ENCODE measurements at places on chromosomes 13 and 19.

- DNase-seq, result no peak
Measured at GRCh38 chr19:2013683-2013961, 1.9 kb downstream of the BTBD2 start.

DNA sequence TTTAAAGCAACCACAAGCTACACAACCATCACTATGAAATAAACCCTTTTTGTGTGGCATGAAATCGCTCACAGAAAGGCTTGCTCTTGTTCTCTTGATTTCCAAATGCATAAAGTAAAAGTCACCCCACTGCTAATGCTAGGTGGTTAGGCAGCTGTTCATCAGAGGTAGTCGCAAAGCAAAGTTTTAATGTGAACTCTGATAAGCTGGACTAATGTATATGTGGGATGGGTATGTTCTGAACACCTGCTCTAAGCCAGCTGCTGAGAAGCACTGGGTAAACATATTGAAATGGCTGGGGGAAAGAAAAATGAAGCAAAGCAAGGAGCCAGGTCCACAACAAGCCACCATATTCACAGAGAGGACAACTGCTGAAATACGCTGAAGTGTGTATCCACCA is 142.3 kb downstream of the KLF12 start:
- no peak for DNase-seq

- DNase-seq, result no peak
Measured at GRCh38 chr13:28671126-28671792, 12.3 kb downstream of the POMP start.

DNA sequence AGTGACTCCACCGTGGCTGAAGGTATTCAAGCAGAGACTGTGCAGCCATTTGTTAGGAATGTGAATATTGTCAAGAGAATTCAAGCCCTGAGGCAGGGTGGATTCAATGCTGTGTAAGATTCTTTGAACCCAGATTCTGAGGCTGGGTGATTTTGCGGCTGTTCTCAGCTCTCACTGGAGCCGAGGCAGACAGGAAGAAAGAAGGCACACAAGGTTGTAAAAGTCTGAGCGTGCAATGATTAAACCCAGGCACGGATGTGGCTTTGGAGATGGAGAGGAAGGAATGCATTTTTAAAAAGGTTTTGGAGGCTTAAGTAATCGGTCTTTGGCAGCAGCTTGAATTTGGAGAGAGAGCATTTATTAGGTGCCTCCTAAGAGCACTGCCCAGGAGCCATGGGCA is 187.9 kb downstream of the KATNAL1 start:
- DNase-seq, result no peak

- no peak for DNase-seq
Measured at GRCh38 chr13:50235604-50236342, 220.5 kb downstream of the KCNRG start.

GRCh38 chr19:35142606-35143230 is 337 bp upstream of the FXYD7 start:
- no peak for DNase-seq

GRCh38 chr13:89457977-89458376 is 1786.8 kb downstream of the SLITRK5 start:
- DNase-seq, result no peak

DNA sequence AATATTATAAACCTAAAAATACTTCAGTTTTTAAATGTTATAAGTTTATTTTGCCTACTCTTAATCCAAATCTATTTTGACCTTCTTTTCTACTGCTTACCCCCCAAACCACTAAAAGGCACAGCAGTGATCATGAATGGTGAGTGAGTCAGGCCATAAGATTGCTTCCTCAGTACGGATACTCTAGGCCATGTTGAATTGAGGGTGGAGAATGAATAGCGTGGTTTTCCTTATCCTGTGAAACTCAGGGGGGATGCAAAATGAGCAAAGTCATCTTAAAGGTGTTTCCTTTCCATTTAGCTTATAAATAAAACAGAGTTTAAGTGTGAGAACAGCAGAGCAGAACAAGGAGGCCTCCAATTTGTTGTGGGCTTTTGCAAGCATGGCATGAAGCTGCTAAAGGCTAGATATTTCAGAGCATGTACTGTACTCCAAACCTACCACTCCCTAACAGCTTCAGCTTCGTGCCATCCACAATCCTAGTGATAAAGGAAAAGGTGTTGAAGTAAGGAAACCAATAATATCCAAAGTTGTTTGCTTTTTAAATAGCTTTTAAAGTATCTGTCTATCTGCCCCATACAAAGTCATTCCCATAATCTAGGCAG is 25.0 kb downstream of the SERPINE3 start:
- DNase-seq, result no peak

DNA sequence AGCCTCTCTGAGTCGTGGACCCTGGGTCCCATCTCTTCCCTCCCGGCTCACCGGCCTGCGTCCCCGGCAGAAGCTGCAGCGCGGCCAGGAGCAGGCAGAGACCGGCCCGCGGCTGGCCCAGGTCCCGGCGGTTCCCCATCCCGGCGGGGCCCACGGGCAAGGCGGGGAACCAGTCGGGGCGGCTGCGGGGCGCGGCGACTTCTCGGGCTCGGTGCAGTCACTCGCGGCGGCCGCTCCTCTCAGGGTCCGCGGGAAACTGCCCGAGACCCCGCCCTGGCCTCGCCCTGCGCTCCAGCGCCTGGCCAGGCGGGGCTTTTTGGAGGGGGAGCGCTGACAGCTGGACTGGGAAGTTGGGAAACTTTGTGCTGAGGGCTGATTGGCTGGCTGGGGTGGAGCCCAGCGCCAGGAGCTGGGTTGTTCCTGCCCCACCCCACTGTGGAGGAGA is at the start of gene COL5A3:
Gene COL5A3, minus strand, starts transcription at position 258 of the 445 bp plus-strand sequence. Its CDS starts 119 bp downstream, at position 139.
- DNase-seq, result no peak

DNA sequence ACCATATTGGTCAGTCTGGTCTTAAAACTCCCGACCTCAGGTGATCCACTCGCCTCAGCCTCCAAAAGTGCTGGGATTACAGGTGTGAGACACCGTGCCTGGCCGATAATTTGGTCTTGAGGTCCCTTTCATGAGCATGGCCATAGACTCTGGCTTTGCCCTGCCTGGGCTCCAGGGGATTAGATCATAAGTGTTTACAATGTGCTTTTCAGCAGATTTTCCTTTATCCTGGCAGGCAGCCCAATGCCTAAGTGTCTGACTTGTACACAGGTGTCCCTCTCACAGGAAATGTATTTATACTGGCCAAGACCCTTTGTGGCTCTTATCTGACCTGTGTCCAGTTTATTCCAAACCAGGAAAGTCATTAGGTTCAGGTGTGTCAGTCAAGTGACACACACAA is 15.9 kb downstream of the BCAM start:
- DNase-seq, result no peak

GRCh38 chr19:38799104-38799503 is 10.1 kb downstream of the LGALS7B start:
- DNase-seq, result no peak

GRCh38 chr13:40960716-40961115 is 58.4 kb downstream of the ELF1 start:
- no peak for DNase-seq

GRCh38 chr19:19202707-19203011 is 555 bp downstream of the NR2C2AP start:
- DNase-seq, result no peak

DNA sequence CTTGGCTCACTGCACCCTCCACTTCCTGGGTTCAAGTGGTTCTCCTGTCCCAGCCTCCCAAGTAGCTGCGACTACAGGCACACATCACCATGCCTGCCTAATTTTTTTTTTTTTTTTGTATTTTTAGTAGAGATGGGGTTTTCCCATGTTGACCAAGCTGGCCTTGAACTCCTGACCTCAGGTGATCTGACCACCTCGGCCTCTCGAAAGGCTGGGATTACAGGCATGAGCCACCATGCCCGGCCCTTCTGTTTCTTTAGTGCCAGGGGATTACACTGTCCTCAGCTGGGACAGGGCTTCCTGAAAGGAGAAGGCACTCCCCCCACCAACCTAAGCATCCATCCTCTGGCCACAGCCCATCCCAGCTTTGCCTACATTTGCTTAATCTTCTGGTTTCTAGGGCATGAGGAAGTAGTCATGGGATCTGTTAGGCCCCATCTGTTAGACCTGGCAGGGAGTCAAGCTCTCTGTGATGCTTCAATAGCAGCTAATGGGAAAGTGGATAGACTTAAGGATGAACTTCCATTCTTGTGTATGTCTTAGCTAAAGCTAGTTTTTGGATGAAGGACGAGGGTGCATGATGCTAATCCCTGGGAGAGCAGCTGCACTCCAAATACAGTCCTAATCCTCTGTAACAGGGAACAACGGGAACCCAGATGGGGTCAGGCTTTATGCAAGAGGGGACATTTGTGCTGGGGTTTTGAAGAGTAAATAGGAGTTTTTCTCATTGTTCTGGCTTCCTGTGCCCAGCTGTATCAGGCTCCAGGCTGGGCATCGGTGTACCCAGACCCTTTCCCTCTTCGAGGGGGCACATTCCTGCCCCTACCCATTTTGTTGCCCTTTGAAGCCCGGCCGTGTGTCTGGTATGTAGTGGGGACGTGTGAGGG is 2.6 kb downstream of the VAV1 start:
- no peak for DNase-seq
